ENCODE measurements at places on chromosomes 5 and 9.

DNA sequence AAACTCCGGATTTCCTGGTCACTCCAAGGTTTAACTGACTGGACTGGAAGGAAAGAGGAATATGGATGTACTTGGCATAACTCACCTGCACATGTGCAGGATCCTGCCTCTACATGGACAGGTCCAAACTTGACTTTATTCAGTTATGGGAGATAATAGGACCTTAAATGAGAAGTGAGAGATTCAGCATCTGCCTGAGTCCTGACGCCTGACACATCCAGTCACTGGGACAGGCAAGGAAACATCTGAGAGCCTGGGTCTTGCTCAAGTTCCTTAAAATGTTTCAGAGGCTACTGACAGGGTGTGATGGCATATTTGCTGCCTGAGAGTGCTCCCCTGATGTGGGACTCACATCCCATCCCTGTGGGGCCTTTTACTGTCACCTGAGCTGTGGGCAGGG, 34.9 kb downstream of the ZNF354A start:
- DNase-seq = no peak

DNA sequence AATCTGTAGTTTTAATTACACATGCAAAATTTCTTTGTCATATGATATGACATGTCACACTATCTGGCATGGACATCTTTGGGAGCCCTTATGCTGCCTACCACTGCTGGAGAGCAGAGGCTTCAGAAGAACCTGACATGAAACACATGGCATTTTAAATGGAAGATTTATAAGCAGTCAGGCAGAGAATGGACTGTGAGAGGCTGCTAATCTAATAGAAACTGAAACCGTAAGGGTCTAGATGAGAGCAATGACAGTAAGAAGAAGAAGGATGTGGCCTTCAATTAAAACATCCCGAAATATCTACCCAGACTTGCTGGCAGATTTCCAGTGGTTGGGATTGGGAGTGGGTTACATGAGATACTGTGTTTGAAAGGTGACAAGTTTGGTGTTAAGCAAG, 149.8 kb downstream of the MACIR start:
- no peak for DNase-seq

DNA sequence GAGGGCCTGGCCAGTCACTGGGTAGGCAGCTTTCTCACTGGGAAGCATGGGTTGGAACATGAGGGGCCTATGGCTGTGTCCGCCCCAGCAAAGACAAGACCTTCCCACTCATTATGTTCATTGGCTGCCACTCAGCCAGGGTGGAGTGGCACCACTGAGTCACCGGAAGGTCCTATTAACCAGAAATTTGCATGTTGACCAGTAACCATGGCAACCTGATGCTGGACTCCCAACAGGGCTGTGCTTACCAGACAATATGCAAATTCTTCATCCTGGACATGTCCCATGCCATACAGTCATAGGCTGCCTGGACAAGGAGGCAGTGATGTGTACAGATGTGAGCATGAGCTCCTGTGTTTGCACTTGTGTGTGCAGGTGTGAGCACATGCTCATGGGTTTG, 66.7 kb downstream of the PSD2 start:
- DNase-seq = peak; percentile 22

DNA sequence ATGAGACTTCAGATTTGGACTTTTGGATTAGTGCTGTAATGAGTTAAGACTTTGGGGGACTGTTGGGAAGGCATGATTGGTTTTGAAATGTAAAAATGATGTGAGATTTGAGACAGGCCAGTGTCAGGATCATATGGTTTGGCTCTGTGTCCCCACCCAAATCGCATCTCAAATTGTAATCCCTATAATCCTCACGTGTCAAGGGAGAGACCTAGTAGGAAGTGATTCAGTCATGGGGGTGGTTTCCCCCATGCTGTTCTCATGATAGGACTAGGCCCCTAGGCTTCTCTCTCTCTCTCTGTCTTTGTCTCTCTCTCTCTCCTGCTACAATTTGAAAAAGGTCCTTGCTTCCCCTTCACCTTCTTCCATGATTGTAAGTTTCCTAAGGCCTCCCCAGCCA, 473.3 kb upstream of the CD180 start:
- DNase-seq = no peak

- no peak for DNase-seq
These were observed 667 bp upstream of the FRRS1L start for GRCh38 chr9:109167716-109168115.

GRCh38 chr5:151718646-151719045, 31.9 kb upstream of the SPARC start:
- DNase-seq = peak; percentile 95

DNA sequence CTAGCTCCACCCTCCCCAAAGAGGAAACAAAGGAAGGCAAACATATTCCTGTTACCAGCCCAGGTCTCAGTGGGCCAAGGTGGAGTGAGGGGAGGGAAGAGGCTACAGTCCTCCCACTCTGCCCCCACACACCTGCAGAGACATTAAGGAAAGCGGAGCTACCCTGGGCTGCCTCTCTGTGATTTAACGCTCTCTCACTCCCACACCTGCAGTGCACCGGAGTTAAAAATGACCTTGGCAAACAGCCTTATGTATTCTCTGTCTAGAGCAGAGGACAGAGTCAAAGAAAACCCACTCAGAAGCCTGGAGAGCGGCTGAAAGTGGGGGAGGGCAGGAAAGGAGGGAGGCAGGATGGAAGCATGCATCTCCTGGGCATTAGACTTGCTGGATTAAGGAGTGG, 32.7 kb downstream of the KCNIP1 start:
- DNase-seq = no peak

GRCh38 chr5:33230467-33231078, 210.2 kb upstream of the TARS1 start:
- DNase-seq = no peak
